ENCODE measurements at places on chromosomes 7 and 10.

- peak; percentile 97 for DNase-seq
These were observed 1.5 kb downstream of the PTPN12 start for GRCh38 chr7:77538281-77539212.

GRCh38 chr10:63718421-63718820, 197.2 kb downstream of the REEP3 start:
- DNase-seq = no peak

DNA sequence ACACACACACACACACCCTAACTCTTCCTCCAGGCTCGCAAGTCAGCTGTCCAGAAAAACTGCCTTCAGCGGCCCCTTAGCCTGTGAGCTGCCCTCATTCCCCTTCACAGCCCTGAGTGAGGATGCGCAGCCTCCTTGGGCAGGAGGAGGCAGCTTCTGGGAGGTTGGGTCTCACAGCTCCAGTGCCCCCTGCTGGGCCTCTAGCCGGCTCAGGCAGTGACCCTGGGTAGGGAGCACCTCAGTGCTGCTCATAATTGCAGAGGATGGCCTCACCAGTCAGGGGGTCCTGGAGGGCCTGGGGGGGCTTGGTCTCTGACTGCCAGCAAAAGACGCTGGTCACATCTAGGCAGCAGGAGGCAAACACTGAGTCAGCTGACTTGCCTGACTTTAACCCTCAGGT, 43.7 kb downstream of the ZNF273 start:
- DNase-seq = peak; percentile 15

DNA sequence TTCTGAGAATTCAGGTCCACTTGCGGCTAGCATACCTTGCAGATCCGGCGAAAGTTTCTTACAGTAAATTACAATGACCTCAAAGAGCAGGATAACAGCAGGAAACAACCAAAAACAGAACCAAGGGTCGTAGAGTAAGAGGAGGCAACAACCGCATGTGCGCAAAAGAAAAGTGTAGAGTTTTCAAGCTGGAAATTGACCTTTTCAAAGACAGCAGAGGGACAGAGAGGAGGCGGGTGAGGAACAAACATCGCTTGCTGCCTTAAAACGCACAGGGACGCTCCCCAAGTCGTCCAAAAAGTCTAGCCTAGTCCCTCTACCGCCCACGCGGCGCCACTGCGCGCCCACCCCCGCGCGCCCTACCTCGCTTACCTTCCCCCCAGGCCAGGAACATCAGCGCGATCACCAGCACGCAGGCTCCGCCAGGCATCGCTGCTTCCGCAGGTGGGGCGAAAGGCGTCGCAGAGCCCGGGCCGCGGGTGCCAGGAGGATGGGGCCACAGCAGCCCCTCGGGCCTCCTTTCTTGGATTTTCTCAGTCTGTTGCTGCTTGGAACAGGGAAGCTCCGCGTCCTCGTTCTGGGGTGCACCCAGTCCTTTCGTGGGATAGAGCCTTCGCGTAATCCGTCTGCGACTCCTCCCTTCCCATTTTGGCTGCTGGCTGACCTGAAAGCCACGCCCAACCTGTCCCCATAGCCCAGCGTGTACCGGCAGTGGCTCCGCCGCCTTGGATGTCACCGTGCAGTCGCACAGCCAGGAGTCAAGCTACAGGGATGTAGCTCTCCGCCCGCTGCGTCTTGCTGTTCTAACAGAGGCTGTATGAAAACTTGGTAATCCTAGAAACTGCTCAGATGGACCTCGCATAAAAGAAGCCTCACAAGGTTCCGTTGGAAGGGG, at the start of gene VWDE:
Gene VWDE (minus strand): TSS at position 579 of the 895 bp plus-strand sequence. CDS start 149 bp downstream, at position 430.
- DNase-seq = peak; percentile 23

GRCh38 chr10:96389785-96390184, 31.0 kb upstream of the OPALIN start:
- DNase-seq = no peak

DNA sequence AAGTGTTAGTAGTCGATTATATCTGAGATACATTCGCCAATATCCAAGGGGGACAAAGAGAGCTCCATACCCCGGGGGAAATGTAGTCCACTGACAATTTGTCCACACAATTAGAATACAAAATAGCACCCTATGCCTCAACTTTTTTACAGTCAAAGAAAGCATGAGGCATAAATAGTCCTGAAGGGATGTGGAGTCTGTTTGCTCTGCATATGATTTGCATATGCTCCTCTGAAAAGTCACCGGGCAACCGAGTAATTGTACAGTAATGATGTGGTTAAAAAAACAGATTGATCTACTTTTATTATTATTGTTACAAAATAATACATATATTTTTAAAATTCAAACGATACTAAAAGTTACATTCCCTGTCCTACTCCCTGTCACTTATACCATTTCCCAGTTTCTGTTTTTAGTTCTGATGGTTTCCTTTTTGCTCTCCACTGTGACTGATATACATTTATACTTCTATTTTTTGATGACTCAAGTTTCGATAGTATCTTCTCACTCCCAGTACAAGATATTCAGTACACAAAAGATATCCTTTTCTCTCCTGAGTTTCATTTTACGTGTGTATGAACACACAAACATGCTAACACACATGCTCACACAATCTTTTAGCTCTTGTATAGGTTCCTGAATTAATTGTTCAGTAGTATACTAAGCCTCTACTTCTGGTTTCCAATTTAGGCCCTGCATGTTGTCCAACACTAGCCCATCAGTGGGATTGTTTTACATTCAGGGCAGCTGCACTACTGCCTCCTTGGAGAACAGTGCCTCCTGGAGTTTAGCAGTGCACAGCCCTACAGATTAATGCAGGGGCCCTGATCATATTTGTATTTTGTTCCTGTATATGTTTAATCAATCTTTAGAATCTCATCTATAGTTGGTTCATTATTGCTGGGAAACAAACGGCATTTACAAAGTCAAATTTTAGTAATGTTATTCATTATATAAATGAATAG, 130.9 kb downstream of the TES start:
- peak; percentile 7 for DNase-seq

GRCh38 chr10:76428551-76429367, 997.3 kb downstream of the LRMDA start:
- DNase-seq = peak; percentile 83

DNA sequence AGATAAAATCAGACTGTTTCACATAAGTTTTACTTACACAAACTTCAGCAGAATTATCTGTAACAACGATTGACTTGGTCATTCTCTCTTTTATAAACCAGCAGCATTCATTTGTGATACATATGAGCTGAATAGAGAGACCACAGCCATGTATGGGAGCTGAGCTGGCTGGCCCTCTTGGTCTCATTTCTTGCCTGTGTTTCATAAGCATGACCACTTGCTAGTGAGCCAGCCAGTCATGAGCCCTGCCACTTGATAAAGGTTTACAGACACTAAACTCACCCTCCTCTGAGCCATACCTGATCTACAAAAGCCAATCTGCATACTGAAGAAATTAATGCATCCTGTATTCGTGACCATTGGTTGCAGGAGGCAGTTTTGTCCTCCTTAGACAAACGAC, 82.1 kb downstream of the PKD1L1 start:
- DNase-seq = peak; percentile 49

GRCh38 chr10:108696792-108697477, 1226.4 kb downstream of the XPNPEP1 start:
- peak; percentile 6 for DNase-seq

DNA sequence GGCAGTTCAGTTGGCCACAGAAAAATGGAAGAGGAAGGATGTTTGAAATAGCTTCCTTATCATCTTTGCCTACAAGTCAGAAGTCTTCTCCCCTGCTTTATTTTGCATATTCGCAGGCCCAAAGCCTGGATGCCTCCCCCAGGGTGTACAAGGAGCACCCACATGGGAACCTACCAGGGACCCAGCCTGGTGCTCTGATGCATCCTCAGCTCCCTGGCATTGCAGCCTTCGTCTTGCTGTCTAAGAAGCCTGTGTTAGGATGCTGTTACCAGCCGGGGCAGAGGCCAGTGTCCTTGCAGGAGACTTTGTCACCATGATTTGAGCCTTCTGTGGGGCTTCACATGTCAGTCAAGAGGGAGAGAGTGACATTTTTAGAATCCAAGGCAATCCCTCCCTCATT, 27.0 kb upstream of the GPR26 start:
- DNase-seq = no peak
